ENCODE measurements at places on chromosomes 16 and 17. TPM values are rescaled to one million over a fixed set of nuclear protein-coding genes. Genes with fewer than 3 reads are reported as not detected.

DNA sequence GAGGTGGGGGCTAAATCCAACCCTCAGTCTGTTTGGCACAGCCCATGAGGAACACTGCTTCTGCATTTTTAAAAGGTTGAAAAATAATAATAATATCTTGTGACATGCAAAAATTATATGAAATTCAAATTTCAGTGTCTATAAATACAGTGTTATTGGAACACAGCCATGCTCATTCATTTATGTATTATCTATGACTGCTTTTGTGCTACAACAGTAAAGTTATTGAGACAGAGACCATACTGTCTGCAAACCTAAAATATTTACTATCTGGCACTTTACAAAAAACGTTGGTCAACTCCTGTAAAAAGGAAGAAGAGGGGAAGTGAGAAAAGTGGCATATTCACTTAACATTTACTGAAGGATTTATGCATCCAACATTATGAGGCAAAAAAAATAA, 3.1 kb downstream of the ABCA5 start:
- no peak for DNase-seq

- DNase-seq, result no peak
These were observed 95.1 kb upstream of the CDH5 start for GRCh38 chr16:66271074-66272060.

DNA sequence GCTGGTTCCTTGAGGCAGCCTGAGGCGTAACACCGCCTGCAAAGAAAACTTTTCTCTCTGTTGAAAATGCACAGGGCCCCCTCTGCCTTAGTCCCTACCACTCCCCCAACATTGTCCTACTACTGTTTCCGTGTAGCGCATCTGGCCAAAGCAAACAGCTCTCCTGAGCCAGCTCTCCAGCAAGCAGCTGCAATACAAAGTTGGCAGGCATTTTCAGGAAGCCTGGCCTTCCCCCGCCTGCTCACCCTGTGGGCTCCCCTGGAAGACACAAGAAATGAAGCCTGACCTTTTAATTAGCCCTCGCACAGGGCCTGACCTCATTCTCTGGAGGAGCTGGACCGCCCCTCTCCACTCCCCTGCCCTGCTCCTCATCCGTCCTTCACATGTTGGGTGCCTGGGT, 66.7 kb downstream of the SOX9 start:
- no peak for DNase-seq

DNASE1 gene
- total RNA-seq, result 13.4 TPM

Measured in kidney epithelial cell (primary cell).